ENCODE measurements at places on chromosomes 13 and 19. TPM values are rescaled to one million over a fixed set of nuclear protein-coding genes. Genes with fewer than 3 reads are reported as not detected.
A peak's percentile ranks its signal among the peaks of the same experiment; 100 is the strongest.

- DNase-seq, result peak; percentile 40
Observed at GRCh38 chr13:98939660-98940191, 38.1 kb downstream of the DOCK9 start.

The ZIC2 gene
- not detected for polyA plus RNA-seq

The DENND1C gene
- polyA plus RNA-seq, result 1.4 TPM

DNA sequence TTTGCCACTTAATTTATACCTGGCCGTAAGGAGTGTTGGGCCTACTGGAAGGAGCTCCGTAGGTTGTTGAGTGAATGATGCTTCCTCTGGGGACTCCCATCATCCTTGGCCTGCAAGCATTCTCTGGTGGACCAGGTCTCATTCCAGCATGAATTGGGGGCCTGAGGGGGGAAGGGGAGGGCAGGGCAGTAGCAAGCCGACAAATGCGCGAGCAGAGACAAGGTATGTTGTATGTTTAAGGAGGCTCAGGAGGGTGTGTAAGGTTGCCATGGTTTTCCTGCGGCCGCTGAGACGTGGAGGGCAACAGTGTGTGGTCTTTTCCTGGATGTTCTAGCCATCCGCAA is 749 bp downstream of the ZNF264 start:
- no peak for DNase-seq

The RFPL4AL1 gene
- polyA plus RNA-seq, result not detected

GRCh38 chr13:39037410-39037879 is 444 bp downstream of the PROSER1 start:
- no peak for DNase-seq

- DNase-seq, result no peak
Observed at GRCh38 chr13:85816413-85816812, 17.2 kb upstream of the SLITRK6 start.

DNA sequence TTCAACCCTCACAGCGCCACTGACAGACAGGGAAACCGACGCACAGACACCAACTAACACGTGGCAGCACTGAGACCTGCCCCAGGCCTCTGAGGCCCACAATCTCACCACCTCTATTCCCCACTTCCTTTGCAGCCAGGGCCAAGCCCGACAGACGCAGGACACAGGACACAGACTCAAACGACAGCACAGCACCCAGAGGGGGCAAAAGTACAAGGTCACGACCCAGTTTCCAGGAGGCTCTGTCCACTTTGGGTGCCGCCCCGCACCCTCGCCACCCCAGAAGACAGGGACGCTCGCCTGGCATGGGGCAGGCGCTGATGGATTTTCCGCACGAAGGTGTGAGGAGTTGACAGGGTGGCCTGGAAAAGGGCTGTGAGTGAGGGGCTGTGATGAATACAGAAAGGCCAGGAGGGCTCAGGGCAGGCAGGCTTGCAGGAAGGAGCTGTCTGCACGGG is 48.8 kb downstream of the MLLT1 start:
- no peak for DNase-seq

The PPM1N gene
- polyA plus RNA-seq, result 5.3 TPM

GRCh38 chr13:46296115-46296822 is 84.5 kb downstream of the LRRC63 start:
- no peak for DNase-seq

- no peak for DNase-seq
Observed at GRCh38 chr19:45294291-45295029, 28.2 kb downstream of the CKM start.

DNA sequence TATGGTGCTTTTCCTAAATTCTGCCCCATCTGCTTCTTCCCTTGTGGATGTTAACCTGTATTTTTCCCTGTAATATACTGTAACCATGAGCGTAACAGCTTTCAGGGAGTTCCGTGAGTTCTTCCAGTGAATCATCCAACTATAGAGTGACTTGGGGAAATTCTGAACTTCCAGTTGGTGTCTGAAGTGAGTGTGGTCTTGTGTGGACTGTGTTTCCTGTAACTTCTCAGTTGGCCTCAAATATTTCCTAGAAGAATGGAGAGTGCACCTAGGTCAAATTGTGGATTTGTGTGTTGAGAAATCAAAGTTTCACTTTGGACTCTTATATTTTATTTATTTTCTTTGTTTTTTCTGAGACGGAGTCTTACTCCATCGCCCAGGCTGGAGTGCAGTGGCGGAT is 11.0 kb upstream of the ZNF766 start:
- no peak for DNase-seq

DNA sequence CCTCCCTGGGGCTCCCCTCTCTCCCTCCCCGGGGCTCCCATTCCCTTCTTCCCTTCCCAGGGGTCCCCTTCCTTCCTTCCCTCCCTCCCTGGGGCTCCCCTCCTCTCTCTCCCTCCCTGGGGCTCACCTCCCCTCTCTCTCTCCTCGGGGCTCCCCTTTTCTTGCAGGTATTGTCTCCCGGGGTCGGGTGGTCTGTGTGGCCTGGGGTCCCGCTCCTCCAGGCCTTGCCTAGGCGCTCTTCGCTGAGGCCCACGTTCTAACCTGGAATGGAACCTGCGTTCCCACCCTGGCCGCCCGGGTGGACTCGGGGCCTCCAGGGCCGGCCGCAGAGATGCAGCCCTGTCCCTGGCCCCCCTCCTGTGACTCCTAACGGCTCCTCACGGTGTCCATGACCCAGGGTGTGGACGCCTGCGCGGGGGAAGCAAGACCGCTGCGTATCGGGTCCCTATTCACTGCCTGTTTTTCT is 940 bp upstream of the DCUN1D2 start:
- DNase-seq, result no peak

DNA sequence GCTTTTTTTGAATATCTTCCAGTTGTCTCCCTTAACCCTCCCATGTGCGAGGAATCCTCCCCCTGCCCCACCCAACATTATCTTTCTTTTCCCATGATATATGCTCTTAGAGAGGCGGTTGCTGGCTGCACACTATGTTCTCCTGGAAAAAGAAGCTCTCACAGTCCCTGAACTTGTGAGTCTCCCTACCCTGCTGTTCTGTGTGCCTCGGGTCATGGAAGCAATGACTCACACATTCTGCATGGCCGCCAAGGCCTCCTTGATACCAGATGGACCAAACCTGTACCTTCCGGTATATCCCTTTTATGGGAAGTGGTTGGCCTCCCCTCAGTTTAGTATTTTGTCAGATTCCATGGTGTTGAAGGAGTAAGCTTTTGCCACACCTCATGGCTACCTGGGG is 705.4 kb downstream of the SLITRK6 start:
- no peak for DNase-seq

The PRRG2 gene
- polyA plus RNA-seq, result 3.6 TPM

GRCh38 chr13:44273991-44274770 is 99.4 kb upstream of the SERP2 start:
- DNase-seq, result no peak

The RPL21 gene
- polyA plus RNA-seq, result 2,169 TPM

The BLOC1S3 gene
- 9.3 TPM for polyA plus RNA-seq

- no peak for DNase-seq
Observed at GRCh38 chr13:34751044-34751443, 191.0 kb upstream of the NBEA start.

DNA sequence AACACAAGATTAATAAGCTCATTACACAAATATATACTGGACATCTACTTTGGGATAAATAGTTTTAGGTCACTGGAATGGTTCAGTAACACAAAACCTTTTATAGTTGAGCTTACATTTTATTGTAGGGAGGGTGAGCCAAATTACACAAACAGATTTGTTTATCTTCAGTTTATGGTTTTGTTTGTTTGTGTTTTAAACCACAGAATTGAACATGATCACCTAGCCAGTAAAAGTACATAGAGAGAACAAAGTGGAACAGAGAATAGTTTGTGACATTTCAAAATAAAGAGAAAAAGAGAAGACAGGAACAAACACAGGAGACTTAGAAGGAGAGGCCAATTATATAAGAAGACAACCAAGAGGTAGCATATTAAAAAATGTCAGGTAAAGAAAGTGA is 1930.2 kb upstream of the PCDH20 start:
- no peak for DNase-seq

The PNMA8B gene
- 2.8 TPM for polyA plus RNA-seq

DNA sequence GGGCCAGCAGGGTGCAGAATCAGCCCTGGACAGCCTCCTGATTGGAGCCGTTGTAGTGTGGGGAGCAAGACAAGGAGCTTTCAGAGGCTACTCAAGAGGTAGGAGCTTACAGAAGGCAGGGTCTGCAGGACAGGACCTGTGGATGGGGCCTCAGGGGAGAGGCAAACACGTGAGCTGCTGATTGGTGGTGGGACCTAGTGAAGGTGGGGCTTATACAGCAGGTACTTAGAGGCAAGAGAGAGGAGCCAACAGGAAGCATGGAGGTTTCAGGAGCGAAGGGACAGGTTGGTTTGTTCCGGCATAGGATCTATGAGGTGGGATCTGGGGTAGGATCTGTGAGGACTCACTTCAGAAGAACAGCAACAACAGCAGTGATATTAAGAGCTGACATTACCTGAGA is 32.4 kb downstream of the ZSWIM4 start:
- no peak for DNase-seq

The ZNF600 gene
- 4.1 TPM for polyA plus RNA-seq

GRCh38 chr19:10332158-10332964 is 968 bp downstream of the RAVER1 start:
- no peak for DNase-seq

DNA sequence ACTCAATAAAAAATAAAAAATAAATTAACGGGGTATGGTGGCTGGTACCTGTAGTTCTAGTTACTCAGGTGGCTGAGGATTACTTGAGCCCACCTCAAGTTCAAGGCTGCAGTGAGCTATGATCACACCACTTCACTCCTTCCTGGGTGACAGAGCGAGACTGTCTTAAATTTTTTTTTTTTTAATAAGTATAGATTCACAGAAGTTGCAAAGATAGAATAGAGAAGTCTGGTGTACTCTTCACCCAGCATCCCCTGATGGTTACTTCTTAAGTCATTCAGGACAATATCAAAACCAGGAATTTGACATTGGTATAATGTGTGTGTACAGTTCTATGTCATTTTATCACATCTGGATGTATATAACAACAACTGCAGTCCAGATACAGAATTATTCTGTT is 7.7 kb upstream of the CD22 start:
- DNase-seq, result no peak

GRCh38 chr13:33800646-33801186 is 17.2 kb upstream of the RFC3 start:
- DNase-seq, result no peak

The CD22 gene
- polyA plus RNA-seq, result 1.6 TPM

The PTGIR gene
- polyA plus RNA-seq, result 4.0 TPM

DNA sequence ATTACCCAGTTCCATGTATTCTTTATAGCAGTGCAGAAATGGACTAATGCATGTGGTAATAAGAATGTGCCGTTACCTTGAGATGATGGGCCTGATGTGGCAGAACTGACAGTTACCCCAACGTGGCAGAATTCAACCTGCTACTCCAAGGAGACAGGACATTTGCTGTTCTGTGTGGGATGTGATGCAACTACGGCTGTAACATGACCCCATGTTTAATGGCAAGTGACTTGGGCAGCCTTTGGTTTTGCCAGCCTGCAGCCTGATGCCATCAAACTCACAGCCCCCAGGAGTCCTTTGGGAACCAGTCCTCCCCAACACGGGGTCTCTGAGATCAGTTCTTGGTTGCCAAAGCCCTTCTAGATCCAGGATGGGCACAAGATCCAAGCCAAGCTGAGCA is 107.3 kb downstream of the ZNF557 start:
- DNase-seq, result no peak

GRCh38 chr19:6218491-6219146 is 61.2 kb downstream of the MLLT1 start:
- DNase-seq, result peak; percentile 66

- DNase-seq, result no peak
Observed at GRCh38 chr19:4557971-4558941, 1.2 kb downstream of the SEMA6B start.

The SPC24 gene
- polyA plus RNA-seq, result 1.8 TPM

DNA sequence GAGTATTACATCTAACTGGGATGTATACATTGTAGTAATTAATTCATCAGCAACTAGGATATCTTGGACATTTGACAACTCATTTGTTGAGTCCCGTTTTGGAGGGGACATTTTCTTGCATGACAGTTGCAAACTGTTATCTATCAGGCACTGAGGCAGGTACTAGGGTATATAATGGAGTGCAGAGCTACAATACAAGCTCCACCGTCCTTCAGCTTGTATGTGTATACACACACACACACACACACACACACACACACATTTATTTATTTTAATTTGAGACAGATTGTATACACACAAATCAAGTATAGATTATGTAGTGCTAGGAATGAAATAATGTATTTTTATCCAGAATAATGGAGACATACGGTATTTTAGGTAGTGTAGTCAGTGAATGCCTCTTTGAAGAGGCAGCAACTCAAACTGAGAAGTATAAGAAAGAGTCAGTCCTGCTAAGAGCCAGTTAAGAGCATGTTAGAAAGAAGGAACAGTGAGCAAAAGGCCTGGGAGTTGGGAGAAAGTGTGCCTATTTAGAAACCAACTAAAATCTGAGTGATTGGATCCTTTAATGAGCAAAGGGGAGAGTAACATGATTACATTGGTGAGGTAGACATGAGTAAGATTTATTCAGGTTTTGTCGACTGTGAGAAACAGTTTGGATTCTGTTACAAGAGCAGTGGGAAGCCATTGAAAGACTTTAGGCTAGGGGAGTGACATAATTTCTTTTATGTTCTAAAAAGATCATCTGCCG is 74.5 kb downstream of the NBEA start:
- no peak for DNase-seq

- DNase-seq, result no peak
Observed at GRCh38 chr13:45733361-45733760, 31.2 kb downstream of the CBY2 start.

GRCh38 chr19:41935760-41936415 is 7.6 kb upstream of the ERFL start:
- no peak for DNase-seq

The PTPRS gene
- 45.2 TPM for polyA plus RNA-seq

DNA sequence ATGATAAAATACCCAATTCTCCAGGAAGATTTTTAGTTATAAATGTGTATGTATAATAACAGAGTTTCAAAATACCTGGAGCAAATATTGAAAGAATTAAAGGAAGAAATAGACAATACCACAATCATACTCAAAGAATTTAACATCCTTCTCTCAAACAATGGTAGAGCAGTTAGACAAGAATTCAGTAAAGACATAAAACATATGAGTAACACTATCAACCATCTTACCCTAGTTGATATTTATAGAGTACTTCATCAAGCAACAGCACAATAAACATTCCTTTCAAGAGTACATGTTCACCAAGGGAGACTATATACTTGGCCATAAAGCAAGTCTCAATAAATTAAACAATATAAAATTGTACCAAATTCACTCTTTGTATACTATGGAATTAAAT is 108.4 kb downstream of the DLEU7 start:
- no peak for DNase-seq

DNA sequence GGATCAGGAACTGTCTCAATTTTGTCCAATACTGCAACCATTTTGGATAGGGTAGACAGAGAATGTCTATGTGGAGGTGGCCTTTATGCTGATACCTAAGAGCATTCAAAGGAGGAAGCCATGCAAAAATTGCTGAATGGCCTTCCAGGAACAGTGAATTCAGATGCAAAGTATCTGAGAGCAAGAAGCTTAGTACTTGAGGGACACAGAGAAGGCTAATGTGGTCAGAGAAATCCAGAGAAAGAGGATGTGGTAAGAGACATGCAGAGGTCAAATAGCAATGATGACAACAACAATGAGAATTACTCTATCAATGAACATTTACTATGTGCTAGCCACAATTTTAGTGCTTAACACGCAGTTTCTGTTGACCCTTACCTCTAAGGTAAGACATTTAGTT is 785.6 kb upstream of the KLHL1 start:
- no peak for DNase-seq
